Sigmoid colon (tissue), 7 donors: ENCODE measurements at places on chromosomes 4 and X.

GRCh38 chr4:4320528-4320927 is 30.5 kb downstream of the ZBTB49 start:
- peaks cover 69% of the 10 kb centered on the region for H3K36me3 ChIP-seq
- no peaks in the 10 kb centered on the region for H3K4me1 ChIP-seq
- no peaks in the 10 kb centered on the region for H3K27me3 ChIP-seq
- peak; percentile 38 for DNase-seq

DNA sequence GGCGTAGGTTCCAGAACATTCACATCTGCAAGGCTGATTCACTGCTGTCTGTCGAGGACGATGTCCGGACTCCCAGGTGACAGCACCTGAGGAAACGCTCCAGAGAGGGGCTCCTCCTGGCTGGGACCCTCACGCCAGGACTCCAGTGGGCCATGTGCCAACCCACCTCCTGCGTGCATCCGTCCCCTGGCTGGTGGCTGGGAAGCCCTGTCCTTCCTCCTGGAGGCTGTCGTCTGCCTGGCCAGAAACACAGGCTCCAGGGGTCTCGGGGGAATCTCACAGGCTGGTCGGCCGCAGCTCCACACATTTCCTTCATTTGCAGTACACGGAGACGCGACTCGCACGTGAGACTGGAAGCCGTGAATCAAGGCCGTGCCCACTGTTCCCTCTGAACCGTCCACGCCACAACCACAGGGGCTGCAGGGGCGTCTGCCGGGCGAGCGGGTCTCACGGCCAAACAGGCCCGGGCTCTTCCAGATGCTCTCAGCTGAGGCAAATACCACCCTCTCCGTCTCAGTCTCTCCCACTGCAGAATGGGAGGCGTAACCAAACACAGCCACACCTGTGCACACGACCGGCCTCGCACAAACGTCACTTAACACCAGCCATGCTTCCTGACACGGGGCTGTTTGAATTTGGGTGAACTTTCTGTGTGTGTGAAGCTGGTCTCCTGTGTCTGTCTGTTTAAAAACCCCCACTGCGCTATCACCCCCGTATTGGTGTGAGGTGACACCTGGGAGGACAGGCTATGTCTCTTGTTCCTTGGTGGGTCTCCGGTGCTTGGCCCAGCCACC is 38.7 kb upstream of the MXD4 start:
- H3K36me3 ChIP-seq = no peaks in the 10 kb centered on the region
- H3K4me1 ChIP-seq = no peaks in the 10 kb centered on the region
- no peak for DNase-seq
- peak overlapping the region; percentile 69 for H3K27ac ChIP-seq

GRCh38 chr4:61374447-61374891 is 174.3 kb downstream of the ADGRL3 start:
- no peak overlapping the region for H3K27ac ChIP-seq
- DNase-seq = no peak
- no peaks in the 10 kb centered on the region for H3K4me1 ChIP-seq

- no peaks in the 10 kb centered on the region for H3K27me3 ChIP-seq
- no peaks in the 10 kb centered on the region for H3K4me1 ChIP-seq
- no peak for DNase-seq
- no peak overlapping the region for H3K27ac ChIP-seq
- no peak overlapping the region for H3K4me3 ChIP-seq
- H3K36me3 ChIP-seq = no peaks in the 10 kb centered on the region
Observed at GRCh38 chrX:41259516-41259915, 74.4 kb upstream of the DDX3X start.

GRCh38 chr4:123503698-123504363 is 107.2 kb downstream of the SPRY1 start:
- no peak overlapping the region for H3K27ac ChIP-seq
- no peak for DNase-seq
- H3K4me1 ChIP-seq = peaks cover 12% of the 10 kb centered on the region
- no peaks in the 10 kb centered on the region for H3K36me3 ChIP-seq
- H3K4me3 ChIP-seq = no peak overlapping the region
